NCI-H2029 treated with DMSO at 0.1 percent for 48 hours (cell line): ENCODE measurements at places on chromosomes 13 and 19.

- peak; percentile 44 for DNase-seq
These were observed 772.0 kb downstream of the DIAPH3 start for GRCh38 chr13:59391696-59392095.

DNA sequence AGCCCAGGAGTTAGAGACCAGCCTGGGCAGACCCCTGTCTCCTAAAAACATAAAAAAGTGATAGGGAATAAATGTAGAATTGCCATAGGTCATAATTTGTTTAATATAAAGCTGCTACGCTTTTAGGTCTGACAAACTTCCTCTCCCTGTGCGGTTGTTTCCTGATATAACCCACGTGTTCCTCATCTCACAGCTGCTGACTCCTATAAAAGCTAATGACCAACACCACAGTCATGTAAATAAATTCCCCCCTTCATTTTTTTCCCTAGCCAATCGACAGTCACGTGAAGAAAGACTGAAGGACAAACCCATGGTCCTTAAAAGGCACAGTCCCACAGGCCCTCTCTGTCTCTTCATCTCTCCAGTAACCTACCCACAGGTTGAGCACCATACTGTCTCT is 27.5 kb downstream of the ZNF266 start:
- no peak for DNase-seq

DNA sequence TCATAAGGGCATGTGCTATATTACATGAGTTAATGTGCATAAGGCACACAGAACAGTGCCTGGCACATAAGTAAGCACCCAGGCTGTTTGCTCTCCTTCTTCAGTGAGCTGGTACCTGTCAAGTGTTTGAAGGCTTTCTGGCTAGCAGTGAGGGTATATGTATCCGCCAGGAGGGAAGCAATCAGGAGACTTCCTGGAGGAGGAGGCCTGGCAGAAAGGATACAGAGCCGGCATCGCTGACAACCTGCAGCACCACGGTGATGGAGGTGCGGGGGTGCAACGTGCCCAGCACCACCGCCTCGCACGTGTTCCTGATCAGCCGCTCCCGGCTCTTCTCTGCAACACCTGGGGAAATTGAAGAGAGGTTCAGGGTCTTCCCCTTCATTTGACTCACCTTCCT is 5.5 kb downstream of the EXOSC5 start:
- DNase-seq, result no peak

DNA sequence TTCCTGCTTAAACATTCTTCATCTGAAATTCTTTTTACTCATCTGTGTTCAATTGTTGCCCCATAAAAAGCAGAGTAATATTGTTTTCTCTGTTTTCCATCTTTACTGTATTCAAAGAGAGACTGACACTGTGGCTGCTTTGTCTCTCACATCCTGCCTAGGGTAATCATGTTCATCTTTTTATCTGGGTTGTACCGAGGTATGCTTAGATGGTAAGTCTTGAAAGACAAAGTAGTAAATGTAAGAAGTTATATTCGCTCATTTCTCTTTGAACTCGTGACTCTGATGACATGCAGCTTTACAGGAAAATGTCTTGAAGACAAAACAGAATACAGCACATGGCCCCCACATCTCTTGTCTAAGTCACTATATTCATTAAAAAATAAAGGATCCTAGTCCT is 20.0 kb upstream of the CYSLTR2 start:
- DNase-seq, result no peak

GRCh38 chr13:67106502-67107057 is 123.6 kb downstream of the PCDH9 start:
- DNase-seq, result no peak

DNA sequence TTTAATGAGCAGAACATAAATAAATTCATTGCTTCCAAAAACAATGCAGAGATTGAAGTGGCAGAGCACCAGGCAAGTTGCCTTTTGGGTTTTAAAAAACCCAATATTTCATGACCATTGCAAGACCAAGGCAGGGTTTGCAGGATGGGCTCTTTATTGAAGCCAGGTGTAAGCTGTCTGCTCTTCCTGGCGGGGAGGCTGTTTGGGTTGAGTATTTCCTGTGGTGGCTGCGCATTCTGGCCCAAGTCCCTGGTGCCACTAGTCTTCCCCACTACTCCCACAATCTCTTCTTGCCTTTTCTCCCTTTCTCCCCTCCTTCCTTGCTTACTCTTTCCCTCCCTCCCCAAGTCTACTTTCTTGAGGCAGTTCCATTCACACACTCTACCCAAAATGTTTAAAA is 116.4 kb downstream of the AKAP11 start:
- DNase-seq, result no peak

- DNase-seq, result no peak
These were observed 1.5 kb downstream of the CERS1 start for GRCh38 chr19:18894254-18895037.

DNA sequence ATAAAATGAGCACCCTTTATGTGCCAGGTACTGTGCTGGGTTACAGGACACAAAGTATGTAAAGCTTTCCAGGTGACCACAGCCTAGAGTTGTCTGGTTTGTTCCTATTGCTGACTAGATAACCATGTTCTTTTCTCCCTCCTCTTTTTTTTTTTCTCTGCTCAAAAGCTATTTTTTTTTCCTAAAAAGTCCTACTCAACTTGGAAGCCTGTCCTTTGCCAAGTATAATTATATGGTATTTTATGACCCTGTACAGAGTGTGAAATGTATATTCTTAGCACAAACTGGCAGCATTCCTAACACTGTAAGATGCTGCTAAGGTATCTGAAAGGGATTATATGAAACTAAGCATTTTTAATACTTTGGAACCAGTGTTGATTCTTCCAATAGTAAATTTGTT is 171.0 kb downstream of the GPC6 start:
- DNase-seq, result no peak

- DNase-seq, result no peak
These were observed 4.0 kb downstream of the SPPL2B start for GRCh38 chr19:2332341-2333026.

- DNase-seq, result no peak
These were observed 6.1 kb downstream of the FSD1 start for GRCh38 chr19:4310247-4311121.

DNA sequence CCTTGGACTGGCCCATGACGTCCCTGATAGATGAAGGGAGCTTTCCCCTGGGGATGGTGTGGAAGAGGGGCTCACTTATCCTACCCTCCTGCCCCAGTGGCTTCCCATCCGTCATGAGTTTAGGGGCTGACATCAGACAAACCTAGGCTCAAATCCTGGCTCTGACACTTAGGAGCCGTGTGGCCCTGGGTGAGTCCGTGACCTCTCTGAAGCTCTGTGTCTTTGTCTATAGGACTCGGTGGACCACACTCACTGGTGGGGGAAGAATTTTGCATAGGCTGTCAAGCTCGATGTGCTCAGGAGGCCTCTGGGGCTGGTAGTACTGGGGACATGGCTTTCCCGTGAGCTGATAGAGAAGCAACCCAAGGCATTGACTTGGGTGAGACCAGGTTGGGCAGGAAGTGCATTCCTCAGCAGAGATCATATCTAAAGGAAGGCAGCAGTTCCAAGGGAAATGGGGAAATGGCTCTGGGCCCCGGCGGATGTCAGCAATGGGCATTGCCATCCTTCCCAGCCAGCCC is 17.4 kb upstream of the AP1M2 start:
- DNase-seq, result no peak

DNA sequence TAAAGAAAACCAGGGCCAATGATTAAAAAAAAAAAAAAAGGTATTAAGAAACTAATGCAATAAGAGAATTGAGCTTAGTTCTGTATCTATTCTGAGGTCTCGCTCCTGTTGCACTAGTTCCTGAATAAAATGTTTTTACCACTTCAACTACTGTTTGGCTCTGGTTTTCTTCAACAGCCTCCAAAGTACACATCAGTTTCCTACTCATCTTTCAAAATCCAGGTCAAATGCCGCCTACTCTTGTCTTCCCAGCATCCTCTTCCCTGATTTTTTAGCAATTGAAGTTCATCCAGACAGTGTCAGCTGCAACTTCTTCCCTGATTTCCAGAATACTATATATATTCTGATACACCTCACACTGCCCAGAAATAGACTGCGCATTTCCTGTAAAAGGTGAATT is 1.4 kb upstream of the RCBTB1 start:
- no peak for DNase-seq

GRCh38 chr13:109043636-109044035 is 414.2 kb downstream of the MYO16 start:
- no peak for DNase-seq

DNA sequence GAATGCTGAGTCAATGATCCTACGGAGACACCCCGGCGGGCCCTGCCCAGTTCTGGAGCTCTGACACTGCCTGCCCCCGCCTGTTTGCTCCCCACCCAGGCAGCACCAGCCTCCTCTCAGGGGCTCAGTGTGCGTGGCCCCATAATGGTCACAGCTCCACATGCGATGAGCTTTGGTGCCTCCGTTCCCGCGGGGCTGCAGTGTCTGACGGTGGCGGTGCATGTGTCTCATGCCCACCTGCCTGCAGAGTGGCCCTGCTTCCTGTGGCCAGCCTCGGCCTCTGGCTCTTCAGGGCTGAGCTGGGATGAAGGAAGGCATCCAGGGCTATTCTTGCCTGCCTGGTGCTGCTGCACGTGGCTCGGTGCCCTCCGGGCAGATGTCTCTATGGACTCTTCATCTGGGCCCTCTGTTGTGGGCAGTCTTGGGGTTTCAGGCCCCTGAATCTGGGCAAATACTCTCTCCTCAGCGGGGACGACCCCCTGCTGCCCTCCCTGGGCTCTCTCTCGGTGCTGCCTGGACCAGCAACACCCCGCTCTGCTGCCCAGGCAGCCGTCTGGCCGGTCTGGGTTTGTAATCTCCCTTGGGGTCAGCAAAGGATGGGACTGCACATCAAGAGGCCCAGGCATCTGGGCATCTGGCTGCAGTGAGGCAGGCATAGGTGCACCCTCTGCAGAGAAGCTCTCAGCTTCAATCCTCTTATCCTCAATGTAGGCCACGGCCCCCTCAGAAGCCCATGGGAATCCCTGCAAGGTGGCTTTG is 19.3 kb upstream of the TMEM255B start:
- DNase-seq, result no peak

GRCh38 chr13:39904959-39905358 is 249.5 kb downstream of the COG6 start:
- no peak for DNase-seq

GRCh38 chr13:56102641-56103040 is 1038.1 kb upstream of the PRR20A start:
- no peak for DNase-seq

DNA sequence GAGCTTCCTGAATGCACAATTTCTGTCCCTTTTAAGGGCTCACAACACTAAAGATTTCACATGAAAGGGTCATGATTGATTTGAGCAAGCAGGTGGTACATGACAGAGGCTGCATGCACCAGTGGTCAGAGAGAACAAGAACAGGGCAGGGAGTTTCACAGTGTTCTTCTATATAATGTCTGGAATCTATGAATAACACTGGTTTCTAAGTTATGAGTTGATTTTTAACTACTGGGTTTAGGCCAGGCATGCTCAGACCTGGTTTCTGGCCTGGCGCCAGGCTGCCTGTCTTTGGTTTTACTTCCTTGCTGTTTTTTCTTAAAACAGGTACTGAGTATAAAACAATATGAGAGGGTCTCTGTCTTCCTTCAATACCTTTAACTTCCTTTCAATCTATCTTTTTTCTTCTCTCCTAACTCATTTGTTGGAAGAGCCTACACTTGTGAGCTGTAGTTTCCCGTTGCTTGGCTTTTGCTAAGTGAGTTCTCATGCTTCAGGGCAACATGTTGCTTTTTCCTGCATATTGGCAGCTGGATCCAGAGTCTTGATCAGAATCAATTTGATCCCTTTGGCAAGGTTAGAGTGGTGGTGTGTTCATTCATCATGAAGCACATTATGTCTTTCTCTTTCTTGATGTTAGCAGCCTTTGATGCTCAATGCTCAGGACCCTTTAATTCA is 38.5 kb upstream of the FGF14 start:
- no peak for DNase-seq

DNA sequence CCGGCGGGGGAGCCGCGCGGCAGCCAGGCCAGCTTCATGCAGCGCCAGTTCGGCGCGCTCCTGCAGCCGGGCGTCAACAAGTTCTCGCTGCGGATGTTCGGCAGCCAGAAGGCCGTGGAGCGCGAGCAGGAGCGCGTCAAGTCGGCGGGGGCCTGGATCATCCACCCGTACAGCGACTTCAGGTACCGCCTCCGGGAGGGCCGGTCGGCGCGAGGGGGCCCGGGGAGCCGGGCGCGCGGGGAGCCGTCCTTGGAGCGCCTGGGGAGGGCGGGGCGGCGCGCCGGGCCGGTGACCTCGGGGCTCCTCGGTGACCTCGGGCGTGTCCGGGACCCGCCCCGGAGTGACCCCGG is 690 bp downstream of the HCN2 start:
- DNase-seq, result no peak

DNA sequence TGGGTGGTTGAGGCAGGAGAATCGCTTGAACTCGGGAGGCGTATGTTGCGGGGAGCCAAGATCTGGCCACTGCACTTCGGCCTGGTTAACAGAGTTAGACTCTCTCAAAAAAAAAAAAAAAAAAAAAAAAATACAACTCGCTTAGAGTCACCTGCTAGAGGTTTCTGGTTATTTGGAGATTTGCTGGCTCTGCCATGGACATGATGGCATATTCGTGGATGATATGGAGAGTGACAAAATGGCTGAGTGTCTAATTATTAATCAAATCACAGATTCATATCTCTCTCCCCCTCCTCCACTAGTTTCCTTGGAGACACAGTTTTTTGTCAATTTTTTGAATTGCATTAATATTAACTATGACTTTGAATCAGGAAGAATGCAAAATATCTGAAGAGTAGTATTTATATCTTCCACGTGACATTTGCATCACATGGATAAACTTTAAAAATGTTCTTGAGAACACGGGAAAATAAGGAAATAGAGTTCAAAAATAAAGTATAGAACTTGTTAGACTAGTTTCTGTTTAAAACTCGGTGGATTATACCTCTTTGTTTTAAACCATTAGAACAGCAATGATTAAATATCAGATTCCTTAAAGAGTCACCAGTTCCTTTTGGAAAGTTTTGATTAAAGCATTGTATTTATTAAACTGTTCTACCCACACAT is 47.8 kb downstream of the KLF5 start:
- no peak for DNase-seq

GRCh38 chr13:76522083-76522755 is 364.0 kb downstream of the KCTD12 start:
- no peak for DNase-seq

GRCh38 chr13:77868717-77869116 is 49.9 kb downstream of the EDNRB start:
- no peak for DNase-seq

GRCh38 chr19:49387936-49388372 is at the start of gene KASH5:
Gene KASH5, plus strand, starts transcription at chr19:49388249. Its CDS starts 2,635 bp downstream, at chr19:49390884.
- DNase-seq, result peak; percentile 31

- DNase-seq, result no peak
These were observed 578.2 kb downstream of the MYO16 start for GRCh38 chr13:109207622-109208021.

GRCh38 chr19:53910170-53910518 is 1.1 kb downstream of the CACNG7 start:
- DNase-seq, result no peak
